Foreskin fibroblast (primary cell): ENCODE measurements at places on chromosomes 12 and 14.

- DNase-seq = no peak
Measured at GRCh38 chr14:90808759-90809529, 7.3 kb downstream of the TTC7B start.

DNA sequence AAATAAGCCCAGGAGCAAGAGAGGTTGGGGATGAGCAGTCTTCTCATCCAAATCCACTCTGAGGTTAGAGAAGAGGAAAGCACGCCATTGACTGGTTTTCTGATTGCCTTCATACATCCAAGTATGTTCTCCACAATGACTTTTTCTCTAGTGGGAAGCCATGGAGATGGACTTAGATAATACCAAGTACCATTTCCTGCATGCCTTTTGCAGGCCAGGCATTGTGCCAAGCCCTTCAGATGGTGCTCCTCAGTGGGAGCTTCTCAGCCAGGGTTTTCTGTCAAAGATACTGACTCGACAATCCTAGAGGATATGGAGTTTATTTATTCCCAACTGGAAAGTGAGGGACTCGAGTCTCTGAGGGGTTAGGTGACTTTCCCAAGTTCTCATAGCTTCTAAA is 218.0 kb downstream of the ZFP36L1 start:
- DNase-seq = peak; percentile 68

- peak; percentile 50 for DNase-seq
Measured at GRCh38 chr14:23562822-23563472, 4.6 kb downstream of the AP1G2 start.

DNA sequence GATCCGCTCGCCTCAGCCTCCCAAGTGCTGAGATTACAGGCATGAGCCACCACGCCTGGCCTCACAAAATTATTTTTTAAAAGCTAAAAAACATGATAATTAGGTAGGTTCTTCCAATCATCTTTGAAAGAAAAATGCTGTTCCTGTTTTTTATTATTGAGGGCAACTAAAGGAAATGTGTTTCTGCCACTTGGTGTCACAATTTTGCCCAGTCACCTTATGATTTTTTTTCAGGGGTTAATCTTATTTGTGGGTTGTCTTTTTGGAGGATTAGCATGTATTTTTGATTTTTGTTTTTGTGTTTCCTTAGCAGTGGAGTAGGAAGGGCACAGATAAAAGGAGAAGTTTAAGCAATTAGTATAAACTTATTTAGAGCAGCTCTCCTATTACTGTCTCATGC is 79.8 kb downstream of the PRORP start:
- DNase-seq = no peak

DNA sequence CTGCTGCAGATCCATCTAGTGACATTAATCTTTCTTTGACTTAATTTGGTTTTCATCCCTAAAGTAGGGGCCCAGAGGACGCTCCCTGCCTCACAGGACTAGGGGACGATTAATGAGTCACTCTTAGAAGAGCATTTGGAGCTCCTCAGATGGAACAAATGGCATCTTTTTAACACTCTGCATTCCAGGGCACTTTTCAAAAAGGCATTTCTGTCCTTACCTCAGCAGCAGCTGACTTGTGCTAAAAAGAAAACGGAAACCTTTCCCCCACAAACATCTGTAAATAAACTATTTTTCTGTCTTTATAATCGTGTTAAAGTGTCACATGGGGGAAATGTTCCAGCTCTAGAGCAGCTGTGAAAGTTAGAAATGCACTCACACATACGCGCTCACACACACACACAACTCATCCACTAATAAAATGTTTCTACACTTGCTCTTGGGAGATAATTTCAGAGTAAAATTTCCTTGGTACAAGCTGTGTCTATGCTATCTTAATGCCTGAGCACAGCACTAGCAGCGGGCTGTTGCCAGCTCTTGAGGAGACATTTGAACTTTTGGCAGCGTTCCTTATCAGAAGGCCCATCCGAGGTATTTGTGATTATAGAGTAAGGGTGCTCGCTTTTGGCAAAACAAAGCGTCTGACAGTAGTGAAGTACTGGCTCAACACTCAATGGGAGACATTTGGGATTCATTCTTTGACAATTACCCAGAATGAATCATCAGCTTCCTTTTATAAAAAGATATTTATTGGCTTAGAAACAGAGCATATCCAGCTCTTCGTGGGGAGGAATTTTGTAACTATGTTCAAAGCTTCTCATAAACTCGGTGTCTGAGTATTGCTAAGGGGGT is 141.3 kb downstream of the PLXNC1 start:
- peak; percentile 80 for DNase-seq

DNA sequence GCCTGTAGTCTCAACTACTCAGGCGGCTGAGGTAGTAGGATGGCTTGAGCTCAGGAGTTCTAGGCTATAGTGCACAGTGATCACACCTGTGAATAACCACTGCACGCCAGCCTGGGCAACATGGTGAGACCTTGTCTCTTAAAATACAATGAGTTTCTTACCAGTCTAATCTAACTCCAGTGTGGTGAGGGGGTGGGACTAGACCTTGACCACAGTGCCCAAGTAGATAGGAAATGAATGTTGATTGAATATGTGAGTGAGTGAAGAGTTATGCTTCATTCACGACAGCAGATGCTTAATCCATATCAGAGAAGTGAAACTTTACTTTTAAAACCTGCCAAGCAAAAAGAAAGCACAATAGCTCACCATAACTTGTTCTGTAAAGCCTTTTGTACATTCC is 11.2 kb upstream of the AK7 start:
- DNase-seq = no peak

- DNase-seq = no peak
Measured at GRCh38 chr14:88507208-88507607, 47.6 kb downstream of the PTPN21 start.

DNA sequence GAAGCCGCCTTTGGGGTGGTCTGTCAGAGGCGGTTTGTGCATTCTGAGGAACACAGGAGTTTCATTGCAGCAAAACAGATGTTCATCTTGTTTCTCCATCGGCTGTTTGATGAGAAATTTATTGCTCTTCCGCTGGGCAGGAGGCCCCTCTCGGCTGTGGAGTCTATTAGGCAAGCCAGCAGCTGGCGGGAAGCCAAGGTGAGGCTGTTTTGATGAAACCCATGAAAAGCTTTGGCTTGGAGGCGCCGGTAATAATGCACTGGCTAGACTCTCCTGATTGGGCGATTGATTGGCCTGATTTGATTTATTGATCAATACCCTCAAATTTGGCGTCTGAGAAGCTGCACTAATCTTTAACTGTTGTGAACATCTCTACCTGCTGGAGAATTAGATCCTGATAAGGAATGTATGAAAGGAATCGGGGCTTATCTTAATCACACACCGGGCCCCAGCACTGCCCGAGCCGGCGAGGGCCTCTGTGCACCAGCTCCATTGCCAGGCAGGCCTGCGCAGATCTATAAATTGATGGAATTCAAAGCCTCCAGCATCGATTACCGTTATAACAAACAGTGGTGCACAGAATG is 187.7 kb downstream of the PHETA1 start:
- DNase-seq = peak; percentile 82

DNA sequence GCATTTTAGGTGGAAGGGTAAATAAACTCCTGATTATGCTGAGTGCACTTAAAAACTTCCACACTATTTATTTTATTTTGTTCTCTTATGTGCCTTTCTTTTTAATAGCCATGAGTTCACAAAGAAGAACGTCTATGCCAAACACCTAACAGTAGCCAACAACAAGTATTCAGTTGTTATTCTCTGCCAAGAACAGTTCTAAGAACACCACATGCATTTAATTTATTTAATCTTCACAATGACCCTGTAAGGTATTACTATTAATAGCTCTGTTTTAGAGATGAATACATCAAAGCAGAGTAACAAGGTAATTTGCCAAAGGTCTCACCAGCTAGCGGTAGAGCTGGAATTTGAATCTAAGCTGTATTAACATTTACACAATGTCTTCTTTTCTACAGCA is 240.1 kb downstream of the ALG10B start:
- DNase-seq = no peak

DNA sequence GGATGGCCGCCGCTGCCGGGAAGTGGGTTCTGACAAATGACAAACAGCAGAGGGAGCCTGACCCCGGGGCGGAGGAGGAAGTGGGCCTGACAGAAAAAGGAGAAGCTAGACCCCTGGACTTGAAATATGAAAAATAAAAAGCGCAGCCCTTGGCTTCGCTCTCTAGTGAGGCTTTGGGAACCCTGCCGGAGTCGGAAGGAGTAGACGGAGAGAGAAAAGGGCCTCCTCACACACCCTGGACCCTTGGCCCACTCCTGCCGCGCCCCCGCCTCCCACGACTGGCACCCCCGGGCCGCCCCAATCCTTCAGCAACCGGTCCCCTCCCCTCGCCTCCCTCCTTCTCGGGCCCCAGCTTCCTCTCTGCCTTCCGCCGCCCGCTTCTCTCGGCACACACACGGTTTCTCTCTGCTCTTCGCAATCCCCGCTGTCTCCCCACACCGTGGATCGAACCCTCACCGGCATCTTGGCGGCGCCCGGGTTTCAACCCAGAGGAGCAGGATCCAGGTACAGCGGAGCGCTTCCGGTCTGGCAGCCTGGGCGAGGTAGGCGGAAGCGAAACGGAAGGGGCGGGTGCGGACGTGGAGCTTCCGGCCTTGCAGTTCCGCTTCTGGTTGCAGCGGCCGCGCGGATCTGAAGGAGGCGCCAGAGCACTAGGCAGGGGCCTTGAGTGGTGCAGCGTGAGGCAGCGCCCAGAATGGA is at the start of gene ARPC3:
ARPC3 (minus strand) TSS at position 539 of the 699 bp plus-strand sequence; CDS start at position 462, 77 bp downstream.
- DNase-seq = peak; percentile 98

- DNase-seq = no peak
Measured at GRCh38 chr14:58646479-58646878, 8.7 kb downstream of the DACT1 start.

GRCh38 chr14:50835280-50835679 is 4.3 kb upstream of the NIN start:
- DNase-seq = no peak

- no peak for DNase-seq
Measured at GRCh38 chr12:132664206-132665148, 22.7 kb downstream of the POLE start.

DNA sequence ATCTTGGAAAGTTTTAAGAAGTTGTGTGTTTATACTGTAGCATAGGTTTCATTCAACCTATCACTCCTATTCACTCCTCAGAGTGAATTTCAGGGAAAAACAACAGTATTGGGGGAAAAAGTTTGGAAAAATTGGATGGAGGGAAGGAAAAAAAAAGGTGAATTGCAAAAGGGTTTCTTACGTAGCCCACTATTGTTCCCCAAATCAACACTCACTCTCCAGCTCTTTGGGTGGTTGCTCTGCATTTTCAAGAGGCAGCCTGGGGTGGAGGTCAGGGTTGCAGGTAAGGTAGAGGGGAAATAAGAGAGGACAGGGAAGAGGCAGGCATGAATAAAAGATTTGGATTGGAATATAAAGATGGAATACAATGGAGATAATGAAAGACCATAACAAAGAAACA is 42.3 kb downstream of the BORCS5 start:
- no peak for DNase-seq

- no peak for DNase-seq
Measured at GRCh38 chr14:74634481-74634880, 22.4 kb upstream of the LTBP2 start.

- DNase-seq = peak; percentile 83
Measured at GRCh38 chr12:123034865-123035264, 54.4 kb downstream of the ARL6IP4 start.

DNA sequence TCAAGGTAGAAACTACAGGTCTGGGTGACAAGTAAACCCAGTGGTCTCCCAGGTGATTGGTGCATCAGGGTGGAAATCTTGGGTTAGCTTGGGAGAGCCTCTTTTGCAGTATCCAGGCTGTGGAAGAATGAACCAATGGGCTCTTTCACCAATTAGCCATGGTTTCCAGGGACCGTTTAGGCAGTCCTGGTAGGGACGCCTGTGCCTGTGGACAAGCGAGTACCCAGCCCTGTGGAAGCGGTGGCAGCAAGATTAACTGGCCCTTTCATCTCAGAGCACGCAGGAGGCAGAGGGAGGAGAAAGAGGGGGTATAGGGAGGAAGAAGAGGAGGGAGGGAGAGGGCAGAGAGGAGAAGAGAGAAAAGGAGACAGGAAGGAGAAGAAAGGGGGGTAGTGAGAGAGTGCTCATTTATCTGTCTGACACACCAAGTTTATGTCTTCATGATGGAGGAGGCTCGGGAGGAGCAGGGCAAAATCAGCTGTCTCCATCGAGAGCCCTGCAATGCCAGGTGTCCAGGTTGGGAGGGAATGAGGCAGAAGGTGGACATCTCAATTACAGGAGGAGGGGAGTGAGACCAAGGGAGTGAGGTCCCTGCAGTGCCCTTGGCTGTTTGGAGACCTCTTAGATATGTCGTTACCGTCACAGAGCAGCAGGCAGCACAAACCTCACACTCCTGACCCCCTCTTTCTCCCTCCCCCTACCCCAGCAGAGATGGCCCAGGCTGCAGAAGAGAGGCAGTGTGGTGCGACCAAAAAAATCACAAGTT is 4.6 kb upstream of the ZDHHC22 start:
- no peak for DNase-seq

- DNase-seq = no peak
Measured at GRCh38 chr14:21704338-21704737, 30.7 kb upstream of the OR4E1 start.

DNA sequence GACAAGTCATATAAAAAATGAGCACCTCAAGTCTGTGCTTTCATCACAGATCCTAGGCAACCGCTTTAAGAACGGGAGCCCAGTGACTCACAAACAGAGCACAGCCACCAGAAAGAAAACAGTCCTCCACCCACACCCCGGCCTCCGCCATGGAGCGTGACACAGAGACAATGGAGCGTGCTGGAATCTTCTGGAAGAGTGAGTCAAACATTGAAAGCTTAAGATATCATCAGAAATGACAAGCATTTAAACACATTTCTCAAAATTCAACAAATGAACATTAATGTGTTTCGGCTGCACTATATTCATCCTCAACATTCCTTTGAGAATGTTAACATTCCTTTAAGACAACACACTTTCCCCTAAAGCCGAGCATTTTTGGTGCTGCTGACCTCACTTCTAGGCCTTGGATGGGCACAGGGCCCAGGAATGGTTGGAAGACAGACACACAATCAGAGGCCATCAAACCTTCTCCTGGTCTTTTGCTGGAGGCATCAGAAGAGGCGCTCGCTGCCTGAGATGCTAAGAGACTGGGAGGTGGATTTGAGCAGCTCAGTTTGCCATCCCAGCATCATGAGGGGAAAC is 23.6 kb upstream of the TMEM132D start:
- DNase-seq = no peak

- DNase-seq = peak; percentile 95
Measured at GRCh38 chr14:100416921-100417860, 94.1 kb downstream of the SLC25A47 start.

DNA sequence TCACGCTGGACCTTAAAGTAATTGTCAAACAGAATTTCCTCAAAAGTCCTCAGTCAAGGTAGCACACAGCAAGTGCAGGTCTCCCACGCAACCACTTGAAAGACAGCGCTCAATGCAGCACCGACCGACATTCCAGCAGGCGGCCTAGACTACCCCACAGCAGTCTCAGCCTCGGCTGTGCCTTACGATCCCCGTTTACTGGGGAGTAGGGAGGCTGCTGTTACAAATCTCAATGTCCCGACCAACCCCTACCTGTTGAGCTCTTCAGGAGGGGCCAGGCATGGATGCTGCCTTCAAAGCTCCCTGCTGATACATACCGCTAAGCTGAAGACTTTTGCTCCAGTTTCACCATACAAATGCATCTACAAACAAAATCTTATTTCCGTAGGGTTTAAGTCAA is 21.8 kb downstream of the VPS37B start:
- DNase-seq = no peak

GRCh38 chr12:126607867-126608266 is 1542.6 kb downstream of the AACS start:
- no peak for DNase-seq
